ENCODE measurements at places on chromosomes 11 and 22. TPM values are rescaled to one million over a fixed set of nuclear protein-coding genes. Genes with fewer than 3 reads are reported as not detected.

DNA sequence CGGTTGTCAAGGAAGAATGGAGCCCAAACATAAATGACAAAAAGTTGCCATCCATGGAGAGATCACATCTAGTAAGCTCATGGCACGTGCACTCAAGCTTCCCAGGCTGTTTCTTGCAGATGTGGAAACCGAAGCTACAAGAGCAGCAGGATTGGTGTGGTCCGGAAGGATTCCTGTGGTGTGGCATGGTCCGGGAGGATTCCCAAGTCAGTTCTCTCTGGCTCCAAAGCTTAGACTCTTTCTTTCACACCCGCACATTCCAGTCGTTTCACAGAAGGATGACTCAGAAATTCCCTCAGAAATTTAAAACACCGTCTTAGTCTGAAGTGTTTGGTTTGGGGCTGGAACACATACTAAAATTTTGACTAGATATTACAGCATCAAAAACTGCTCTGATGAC lies 78.0 kb upstream of the DRD2 start:
- DNase-seq: no peak

GRCh38 chr11:60389279-60389910 lies 6.9 kb upstream of the MS4A14 start:
- DNase-seq: no peak

DNA sequence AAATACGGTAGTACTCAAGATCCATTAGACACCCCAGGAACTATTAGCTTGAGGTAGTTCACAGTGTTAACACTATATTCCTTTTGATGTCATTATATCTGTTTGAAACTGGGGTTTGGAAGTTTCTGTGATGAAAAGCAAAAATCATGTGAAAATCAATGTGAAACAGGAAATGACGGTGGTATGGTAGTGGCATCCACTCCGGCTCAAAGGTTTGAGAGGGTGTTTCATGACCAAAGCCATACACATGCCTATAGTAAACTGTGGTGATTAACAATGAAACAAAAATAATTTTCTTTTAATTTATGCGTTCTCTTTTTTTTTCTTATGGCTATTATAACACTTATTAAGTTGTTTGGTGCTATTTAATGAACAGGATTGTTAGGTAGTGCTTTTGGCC lies 10.9 kb downstream of the RAB38 start:
- DNase-seq: no peak

Gene KRTAP5-10
- not detected for total RNA-seq

Gene CRYBB3
- total RNA-seq: 2.1 TPM
